ENCODE measurements at places on chromosomes 1 and 21.

DNA sequence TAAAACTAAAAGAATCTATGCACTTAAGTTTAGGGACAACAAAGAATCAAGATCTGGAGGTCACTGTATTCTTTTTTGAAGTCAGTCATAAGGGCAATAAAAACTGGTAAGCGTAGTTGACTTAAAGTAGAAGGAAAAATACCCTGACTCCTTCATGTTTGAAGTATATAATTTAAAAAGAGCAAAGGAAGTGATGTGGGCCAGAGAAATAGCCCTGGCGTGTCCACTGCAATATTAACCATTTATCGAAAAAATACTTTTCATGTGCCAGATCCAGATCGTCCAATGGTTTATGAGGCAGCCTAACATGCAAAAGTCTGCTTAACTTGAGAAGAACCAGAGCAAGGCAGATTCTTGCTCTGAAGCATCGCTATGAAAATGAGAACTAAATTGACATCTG, 162.0 kb downstream of the COQ8A start:
- DNase-seq, result no peak

DNA sequence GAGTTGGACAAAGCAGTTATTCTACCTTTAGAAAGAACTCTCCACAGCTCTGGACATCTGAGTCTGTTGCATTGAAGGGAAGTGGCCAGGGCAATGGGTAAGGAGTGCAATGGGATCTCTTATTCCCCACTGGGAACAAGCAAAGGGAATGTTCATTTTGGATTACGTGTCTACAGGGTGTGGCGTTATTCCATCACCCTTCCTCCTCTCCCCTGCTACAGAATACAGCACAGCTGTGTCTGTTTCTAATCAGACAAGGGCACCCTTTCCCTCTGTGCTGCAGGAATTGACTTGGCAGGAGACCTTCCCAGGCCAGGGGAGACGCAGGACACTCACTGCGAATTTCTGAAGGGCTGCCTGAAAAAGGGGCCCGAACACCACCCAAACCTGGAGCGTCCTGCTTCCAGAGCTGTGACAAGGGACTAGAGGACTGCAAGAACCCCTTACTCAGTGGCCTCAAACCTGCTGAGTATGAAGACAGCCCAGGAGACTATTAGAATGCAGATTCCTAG, 163.6 kb upstream of the RAB4A start:
- no peak for DNase-seq

DNA sequence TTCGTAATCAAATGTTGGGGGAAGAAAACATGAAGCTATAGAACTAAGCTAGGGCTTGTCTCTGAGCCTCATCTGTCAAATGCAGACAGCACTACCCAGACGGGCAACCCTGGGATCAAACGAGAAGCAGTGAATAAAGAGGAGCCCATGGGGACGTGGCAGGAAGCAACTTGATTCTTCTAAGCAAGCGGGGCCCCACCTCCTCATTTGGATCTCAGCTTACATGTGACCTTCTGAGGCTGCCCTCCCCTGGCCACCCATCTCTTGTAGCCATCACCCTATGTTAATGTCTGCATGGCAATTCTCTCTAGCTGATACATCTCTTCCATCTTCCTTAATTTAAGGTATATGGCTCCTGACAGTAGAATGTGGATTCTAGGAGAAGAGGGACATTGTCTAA, 171.3 kb downstream of the IGSF21 start:
- no peak for DNase-seq

- DNase-seq, result no peak
These were observed 345.3 kb downstream of the PTBP2 start for GRCh38 chr1:97066860-97067259.

DNA sequence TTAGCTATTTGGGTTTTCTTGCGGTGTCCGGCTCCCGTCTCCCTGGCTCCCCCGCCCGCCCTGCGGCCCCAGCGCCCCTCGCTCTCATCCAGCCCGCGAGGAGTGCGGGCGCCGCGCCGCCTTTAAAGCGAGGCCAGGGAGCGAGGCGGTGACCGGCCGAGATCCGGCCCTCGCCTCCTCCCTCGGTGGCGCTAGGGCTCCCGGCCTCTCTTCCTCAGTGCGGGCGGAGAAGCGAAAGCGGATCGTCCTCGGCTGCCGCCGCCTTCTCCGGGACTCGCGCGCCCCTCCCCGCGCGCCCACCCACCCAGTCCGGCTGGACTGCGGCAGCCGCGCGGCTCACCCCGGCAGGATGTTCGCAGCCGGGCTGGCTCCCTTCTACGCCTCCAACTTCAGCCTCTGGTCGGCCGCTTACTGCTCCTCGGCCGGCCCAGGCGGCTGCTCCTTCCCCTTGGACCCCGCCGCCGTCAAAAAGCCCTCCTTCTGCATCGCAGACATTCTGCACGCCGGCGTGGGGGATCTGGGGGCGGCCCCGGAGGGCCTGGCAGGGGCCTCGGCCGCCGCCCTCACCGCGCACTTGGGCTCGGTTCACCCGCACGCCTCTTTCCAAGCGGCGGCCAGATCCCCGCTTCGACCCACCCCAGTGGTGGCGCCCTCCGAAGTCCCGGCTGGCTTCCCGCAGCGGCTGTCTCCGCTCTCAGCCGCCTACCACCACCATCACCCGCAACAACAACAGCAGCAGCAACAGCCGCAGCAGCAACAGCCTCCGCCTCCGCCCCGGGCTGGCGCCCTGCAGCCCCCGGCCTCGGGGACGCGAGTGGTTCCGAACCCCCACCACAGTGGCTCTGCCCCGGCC, 492 bp downstream of the HLX start:
- no peak for DNase-seq

DNA sequence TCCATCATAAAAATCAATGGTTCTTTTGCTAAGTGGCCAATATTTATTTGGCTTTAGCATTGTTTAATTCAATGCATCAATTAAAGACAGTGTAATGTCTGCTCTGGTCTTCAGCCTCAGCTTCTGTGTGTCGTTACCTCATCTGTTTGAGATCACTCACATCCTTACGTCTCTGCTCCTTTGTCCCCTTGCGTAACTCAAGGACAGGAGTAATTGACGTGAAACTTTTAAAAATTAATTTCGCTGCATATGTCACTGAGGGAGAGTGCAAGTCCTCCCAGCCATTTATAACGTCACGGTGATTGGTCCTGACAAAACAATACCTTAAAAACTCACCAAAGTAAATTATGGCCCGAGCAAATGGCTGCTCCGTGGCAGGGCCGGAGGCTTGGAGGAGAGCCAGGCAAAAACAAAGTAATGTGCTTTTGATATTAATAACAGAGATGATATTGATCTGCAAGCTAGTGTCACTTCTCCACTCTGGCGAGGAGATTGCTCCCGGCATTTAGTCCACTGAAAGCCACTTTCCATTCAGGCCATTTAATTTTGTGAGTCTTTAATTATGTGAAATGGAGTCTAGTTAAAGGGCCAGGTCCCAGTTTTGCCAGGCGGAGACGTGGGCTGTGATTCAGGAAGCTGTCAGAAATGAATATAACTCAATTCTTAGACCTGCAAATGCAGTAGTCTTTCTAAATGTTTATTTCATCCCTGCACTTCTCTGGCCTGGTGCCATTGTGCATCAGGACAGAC, 150.9 kb upstream of the POU3F1 start:
- no peak for DNase-seq

- no peak for DNase-seq
These were observed 16.7 kb downstream of the DYNLT5 start for GRCh38 chr1:66768965-66769364.

- no peak for DNase-seq
These were observed 8.6 kb upstream of the EEIG2 start for GRCh38 chr1:108551137-108551862.

DNA sequence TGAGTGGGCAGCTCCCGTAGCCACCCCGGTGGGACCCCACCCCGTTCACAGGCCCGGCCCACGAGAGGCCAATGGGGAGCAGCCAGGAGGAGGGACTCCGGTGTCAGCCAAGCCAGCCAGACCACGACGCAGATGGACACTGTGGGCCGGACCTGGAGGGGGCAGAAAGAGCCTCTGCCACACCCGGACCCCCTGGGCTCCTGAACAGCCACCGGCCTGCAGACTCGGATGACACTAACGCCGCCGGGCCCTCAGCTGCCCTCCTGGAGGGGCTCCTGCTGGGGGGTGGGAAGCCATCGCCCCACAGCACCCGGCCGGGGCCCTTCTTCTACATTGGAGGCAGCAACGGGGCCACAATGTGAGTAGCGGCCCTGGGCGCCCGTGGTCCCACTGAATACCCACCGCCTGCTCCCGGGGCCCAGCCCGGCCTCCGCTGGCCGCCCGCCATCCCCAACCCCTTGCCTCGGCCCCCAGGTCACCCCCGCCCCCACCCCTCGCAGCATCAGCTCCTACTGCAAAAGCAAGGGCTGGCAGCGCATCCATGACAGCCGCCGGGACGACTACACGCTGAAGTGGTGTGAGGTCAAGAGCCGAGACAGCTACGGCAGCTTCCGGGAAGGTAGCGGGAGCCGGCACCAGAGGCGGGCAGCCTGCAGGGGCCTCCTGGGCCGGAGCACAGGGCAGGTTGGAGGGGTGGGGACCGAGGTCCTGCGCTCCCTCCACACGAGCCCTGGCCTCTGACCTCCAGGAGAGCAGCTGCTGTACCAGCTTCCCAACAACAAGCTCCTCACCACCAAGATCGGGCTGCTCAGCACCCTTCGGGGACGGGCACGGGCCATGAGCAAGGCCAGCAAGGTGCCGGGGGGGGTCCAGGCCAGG, 6.5 kb downstream of the TTLL10 start:
- no peak for DNase-seq

DNA sequence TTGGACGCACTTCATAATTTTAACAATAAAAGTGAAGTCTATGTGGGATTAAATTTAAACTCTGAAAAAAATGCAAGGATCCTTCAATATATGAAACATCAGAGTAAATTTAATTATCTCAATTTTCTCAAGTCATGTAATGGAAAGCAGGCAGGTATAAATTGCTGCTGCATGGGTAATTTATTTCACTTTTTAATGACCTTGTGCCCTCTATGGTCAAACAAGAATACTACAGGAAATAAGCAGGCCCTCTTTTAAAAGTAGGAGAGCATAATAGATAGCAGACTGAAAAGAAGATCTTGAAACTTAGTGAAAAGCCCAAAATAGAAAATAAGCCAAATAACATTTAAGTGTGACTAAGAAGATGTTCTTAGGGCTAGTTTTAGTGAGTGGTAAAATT, 22.9 kb downstream of the BCAS2 start:
- peak; percentile 37 for DNase-seq

DNA sequence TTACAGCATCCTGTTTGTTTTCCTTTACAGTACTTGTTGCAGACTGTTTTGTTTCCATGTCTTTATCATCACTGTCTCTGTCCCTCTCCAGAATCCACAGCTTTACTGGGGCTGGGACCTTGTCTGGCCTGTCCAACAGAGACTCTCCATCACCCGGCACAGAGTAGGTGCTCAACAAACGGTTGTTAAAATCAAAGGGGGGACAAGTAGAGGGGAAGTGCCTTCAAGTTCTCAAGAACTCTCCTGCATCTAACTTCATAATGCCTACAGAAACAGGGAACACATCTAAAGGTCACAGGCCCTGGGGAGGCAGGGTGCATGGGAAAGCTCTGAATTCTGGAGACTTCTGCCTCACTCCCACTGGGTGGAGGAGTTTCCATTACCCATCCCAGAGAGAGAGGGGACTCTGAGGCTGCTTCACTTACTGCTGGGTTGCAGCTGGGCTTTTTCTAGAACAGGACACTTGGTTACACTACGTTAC, 2.3 kb upstream of the ECE1 start:
- no peak for DNase-seq
